ENCODE measurements at places on chromosomes 4 and X.

- DNase-seq, result no peak
Measured at GRCh38 chr4:15188605-15189539, 186.6 kb downstream of the CPEB2 start.

DNA sequence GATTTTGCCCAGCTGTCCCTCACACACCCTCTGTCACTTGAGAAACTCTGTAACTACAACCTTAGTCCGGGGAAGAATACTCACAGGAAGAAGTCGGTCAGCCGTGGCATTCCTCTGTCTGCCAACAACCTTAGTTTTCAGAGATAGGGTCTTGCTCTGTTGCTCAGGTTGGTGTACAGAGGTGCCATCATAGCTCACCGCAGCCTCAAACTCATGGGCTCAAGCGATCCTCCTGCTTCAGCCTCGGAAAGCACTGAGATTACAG lies 12.2 kb upstream of the SPCS3 start:
- DNase-seq, result no peak

GRCh38 chrX:69130439-69130838 lies 34.8 kb downstream of the PJA1 start:
- no peak for DNase-seq

GRCh38 chrX:153804621-153805020 lies 10.2 kb downstream of the SSR4 start:
- no peak for DNase-seq

DNA sequence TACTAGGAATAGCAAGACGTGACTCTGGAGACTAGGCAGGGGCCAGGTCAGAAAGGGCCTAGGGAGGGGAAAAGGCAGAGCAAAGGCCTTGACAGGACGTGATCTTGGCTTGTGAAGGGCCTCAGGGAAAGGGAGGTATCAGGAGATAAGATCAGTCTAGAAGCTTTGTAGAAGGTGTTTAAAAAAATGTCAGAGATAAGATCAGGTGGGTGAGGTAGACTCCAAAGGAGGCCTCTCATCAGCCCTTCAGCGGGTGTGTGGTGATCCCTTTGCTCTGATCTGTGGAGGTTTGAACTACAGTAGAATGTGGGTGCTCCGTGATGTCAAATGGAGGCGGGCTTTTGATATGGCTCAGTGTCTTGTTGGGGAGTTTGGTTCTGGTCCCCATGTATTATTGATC lies 78.8 kb upstream of the PRPS1 start:
- DNase-seq, result no peak

- DNase-seq, result no peak
Measured at GRCh38 chrX:120485315-120485637, 16.2 kb upstream of the LAMP2 start.

GRCh38 chr4:91171217-91171616 lies 1044.0 kb downstream of the CCSER1 start:
- no peak for DNase-seq

GRCh38 chrX:22686138-22686541 lies 313.6 kb upstream of the DDX53 start:
- peak; percentile 95 for DNase-seq

DNA sequence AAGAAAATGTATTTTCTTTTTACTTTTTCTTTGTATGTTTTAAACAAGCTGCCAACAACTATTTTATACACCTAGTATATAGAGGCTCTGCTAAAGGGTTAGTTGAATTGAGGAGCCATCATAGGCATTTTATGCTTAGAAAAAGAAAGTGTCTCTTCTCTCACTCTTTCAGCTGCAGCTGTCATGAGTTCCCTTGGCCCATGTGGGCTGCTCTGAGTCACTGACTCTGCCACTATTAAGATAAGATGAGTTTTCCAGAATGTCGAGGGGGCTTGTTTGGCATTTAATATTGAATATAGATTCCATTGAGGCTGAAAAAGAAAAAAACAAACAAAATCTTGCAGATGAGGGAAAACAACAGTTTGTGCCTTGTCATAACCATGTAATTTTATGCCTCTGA lies 126.0 kb upstream of the PAQR3 start:
- DNase-seq, result no peak

- no peak for DNase-seq
Measured at GRCh38 chrX:29890646-29891200, 324.6 kb upstream of the MAGEB2 start.

GRCh38 chrX:63506320-63506719 lies 155.2 kb upstream of the SPIN4 start:
- DNase-seq, result peak; percentile 61
